ENCODE measurements at places on chromosomes 3 and 15. TPM values are rescaled to one million over a fixed set of nuclear protein-coding genes. Genes with fewer than 3 reads are reported as not detected.

DNA sequence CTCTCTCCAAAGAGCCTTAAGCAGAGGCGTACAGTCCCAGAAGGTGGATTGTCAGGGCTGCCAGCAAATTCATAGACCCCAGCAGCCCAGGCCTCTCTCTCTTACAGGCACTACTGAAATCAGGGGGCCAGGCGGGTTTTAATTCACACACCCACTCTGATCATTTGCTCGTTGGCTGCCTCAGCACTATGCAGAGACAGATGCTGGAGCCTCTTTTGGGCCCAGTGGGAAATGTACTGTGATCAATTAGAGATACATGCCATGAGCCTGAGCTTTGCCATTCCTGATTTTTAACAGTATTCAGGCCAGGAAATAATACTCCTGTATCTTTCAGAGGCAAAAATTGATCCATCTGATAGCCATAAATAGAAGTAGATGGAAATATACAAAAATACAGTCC, 53.0 kb downstream of the CMTM6 start:
- peak; percentile 22 for DNase-seq

- no peak for DNase-seq
These were observed 86.0 kb downstream of the ECT2 start for GRCh38 chr3:172836390-172836997.

DNA sequence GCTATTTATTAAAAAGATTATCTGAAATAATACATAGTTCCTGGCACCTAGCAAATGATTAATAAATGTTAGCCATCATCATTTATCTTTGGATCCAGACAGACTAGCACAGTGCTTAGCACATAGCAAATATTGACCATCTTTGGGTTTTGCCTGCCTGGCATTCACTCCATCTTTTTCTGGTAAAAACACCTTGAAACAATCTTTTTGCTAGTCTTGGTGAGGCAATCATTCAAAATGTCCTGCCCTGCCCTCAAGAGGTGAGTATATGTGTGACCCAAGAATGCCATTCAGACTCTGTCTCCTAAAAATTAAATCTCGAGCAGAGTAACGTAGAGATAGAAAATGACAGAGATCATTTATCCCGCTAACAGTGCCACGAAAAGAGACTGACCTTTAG, 78.3 kb upstream of the ZNF280D start:
- DNase-seq, result no peak

- DNase-seq, result no peak
These were observed 590.2 kb upstream of the TBL1XR1 start for GRCh38 chr3:177787279-177788041.

DNA sequence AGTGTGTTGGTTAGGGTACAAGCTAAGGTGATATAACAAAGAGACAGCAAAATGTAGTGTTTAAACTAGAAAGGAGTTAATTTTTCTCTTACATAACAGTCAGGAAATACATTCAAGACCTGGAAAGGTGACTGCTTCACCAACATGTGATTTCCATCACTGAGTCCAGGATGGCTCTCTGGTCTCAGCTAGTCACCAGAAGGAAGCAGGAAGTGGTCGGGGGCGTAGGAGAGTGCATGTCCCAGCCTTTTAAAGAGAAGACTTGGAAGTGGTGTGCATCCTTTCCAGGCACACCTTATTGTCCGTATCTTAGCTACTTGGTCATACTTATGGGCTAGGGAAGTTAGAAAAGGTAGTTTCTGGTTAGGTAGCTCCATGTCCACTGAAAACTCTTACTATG, 11.1 kb upstream of the UBE2Q2 start:
- DNase-seq, result no peak

DNA sequence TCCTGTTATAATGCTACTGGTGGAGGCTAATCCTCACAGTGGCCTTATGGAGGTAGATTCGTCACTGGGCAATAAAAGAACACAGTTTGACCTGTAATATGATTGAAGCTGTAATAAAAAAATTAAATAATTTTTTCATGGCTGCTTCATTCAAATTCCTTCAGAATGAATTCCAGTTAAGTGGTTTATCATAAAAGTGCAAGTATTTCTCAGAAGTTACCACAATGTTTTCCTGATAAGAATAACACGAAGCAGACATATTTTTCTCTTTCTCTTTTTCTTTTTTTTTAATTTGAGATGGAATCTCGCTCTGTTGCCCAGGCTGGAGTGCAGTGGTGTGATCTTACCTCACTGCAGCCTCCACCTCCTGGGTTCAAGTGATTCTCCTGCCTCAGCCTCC, 15.6 kb downstream of the B4GALT4 start:
- no peak for DNase-seq

- no peak for DNase-seq
These were observed 90.3 kb downstream of the ITPR1 start for GRCh38 chr3:4583416-4583815.

DNA sequence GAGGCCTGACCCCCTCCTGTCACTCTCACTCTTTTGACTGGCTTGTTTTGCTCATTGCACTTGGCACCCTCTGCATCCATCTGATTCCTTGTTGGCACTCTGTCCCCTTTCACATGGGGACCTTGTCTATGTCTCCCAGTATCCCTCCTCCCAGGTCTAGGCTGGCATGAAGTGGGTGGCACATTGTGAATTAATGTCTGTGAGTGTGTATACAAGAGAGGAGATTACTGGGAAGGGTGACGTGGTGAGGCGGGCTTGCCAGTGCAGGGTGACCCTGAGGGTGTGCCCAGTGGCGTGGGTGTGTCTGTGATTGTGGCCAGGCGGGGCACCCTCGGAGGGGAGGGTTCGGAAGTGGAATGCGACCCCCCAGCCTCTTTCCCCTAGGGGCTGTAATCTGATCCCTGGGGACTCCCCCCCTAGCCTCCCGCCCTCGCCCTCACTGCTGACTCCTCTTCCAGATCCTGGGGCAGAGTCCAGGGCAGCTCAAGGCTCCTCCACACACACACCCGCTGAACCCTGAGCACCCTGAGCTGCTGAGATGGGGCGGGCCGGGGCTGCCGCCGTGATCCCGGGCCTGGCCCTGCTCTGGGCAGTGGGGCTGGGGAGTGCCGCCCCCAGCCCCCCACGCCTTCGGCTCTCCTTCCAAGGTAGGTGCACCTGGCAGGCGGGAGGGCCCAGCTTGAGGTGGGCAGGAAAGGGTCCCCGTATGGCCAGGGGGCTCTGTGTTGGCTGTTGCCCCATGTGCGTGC, at the start of gene SEMA3B:
SEMA3B (plus strand) TSS at position 445 of the 749 bp plus-strand sequence; CDS start at position 539, 94 bp downstream.
- DNase-seq, result no peak

DNA sequence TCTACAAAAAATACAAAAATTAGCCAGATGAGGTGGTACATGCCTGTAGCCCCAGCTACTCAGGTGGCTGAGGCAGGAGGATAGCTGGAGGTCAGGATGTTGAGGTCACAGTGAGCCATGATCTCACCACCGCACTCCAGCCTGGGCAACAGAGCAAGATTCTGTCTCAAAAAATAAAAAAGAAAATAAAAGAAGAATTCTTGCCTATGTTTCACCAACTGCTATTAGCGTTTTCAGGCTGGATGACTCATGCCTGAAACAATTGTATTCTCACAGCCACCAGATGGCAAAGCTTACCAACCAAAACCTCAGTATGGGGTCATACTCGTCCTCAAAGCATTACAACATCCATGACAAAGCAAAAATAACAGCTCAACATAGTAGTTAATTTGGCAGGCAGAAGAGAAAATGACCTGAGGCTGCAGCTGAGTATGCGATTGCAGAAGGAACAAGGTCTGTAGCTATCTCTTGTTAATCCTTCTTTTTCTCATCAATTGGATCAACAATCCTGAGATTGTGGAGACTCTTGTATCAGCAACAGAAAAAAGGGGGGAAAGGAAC, 52.2 kb downstream of the TP53BP1 start:
- no peak for DNase-seq

GRCh38 chr3:53324105-53324504, 23.2 kb downstream of the DCP1A start:
- DNase-seq, result no peak

- no peak for DNase-seq
These were observed 48.8 kb upstream of the PIK3R4 start for GRCh38 chr3:130795396-130795795.

DNA sequence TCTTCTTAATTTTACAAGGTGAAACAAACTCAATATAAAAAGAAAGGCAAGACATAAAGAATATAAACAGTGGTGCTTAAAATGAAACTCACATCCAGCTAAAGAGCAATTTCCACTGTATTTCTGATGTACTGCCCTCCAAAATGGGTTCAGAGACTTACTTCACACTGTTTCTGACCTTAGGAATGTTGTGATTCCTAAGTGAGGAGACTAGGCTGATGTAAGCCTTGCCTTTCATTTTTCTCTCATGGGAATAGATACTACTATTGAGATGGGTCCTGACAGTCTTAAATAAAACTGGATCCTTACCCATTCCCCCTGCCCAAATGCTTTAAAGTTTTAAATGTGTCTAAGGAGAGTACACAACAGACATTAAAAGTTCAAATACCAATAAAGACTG, 86.9 kb downstream of the CBLB start:
- no peak for DNase-seq

DNA sequence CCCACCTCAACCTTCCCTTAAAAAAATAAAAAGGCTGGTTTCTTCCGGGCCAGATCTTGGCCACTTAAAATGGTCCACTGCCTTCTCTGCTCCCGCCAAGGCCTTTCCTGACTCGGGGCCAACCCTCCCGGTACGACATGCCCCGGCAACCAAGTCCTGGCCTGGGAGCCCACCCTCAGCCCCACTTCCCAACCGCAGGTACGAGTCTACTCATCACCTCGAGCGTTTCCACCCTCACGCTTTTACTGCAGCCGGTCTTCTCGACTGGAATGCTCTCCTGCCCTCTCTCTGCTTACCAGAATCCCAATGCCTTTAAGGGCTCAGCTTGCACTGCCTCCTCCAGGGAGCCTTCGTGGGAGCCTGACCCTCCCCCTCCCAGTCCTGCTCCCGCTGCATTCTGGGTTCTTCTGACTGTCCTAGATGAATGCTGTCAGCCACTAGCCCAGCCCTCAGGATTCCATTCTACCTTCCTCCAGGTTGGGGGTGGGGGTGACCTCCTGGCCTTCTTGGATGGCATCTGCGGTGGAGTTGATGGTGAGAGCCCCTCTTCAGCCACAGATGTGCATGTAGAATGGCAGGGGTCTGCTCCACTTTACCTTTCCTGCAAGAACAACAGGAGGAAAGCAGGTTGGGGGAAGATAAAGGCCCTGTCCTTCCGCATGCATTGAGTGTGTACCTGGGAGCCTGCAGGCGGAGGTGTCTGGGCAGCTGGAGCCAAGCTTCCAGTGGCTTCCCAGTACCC, 1.1 kb upstream of the CSRNP1 start:
- DNase-seq, result no peak

DNA sequence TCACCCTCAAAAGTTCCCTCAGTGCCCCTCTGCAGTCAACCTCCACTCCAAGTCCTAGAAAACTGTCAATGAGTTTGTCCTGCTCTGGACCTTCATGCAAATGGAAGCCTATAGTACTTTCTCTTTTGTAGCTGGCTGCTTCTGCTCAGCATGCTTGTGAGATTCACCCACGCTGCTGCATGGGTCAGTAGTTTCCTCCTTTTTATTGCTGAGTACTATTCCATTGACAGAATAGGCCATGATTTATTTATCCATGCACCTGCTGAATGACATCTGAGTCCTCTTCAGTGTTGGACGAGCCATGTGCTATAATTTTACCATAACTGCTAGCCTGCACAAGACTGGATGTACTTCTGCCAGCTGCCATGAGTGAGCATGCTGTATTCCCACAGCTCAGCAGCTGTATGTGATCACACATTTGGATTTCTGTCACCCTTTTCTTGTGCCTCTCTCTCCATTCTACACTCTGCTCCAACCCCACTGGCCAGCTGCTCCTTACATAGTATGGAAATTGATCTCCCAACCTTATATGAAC, 26.3 kb downstream of the CDCP1 start:
- no peak for DNase-seq

DNA sequence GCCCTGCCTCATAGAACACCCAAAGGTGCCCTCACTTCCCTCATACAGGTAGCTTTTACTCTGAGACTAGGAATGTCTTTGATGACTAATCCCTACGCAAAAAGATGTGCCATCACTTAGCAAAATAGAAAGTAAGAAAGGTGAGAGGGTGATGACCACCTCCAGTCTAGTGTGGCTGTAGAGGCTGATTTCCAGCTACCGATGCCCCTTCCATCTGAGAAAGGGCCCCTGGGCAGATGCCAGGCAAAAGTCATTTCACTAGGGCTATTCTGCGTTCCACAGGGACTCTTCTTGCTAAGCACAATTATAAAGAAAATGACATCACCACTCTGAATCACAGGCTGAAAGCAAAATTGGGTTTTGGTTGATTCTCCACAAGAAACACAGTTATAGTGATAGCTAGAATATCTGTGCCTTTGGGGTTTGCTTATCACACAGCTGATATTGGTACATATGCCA, 77.4 kb downstream of the RBPMS2 start:
- no peak for DNase-seq

DNA sequence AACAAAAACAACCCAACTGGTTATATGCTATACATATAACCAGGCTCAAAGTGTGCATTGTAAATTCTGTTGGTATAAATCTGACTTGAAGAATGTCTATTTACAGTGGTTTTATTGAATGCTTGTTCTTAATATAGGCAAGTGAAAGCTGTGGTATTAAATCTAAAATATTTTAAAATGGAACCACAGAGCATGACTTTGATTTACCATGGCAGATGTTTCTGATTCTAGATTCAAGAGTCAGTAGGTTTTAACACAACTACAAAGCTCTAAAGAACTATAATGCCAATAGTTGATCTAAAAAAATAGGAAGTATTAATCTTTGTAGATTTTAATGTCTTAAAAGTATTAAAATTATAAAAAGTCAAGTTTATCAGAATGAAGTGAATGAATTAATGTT, 141.9 kb upstream of the PLSCR5 start:
- no peak for DNase-seq

SEMA6D gene
- 4.9 TPM for total RNA-seq

TRPM1 gene
- 0.93 TPM for total RNA-seq

GCHFR gene
- total RNA-seq, result 17.1 TPM

TGM5 gene
- 0.45 TPM for total RNA-seq

PTPRG gene
- 124 TPM for total RNA-seq

EBLN2 gene
- total RNA-seq, result 5.0 TPM

ISLR gene
- total RNA-seq, result 35.5 TPM

PRKAR2A gene
- 72.1 TPM for total RNA-seq

C3orf20 gene
- total RNA-seq, result 0.16 TPM
